ENCODE measurements at places on chromosomes 12 and 14.

DNA sequence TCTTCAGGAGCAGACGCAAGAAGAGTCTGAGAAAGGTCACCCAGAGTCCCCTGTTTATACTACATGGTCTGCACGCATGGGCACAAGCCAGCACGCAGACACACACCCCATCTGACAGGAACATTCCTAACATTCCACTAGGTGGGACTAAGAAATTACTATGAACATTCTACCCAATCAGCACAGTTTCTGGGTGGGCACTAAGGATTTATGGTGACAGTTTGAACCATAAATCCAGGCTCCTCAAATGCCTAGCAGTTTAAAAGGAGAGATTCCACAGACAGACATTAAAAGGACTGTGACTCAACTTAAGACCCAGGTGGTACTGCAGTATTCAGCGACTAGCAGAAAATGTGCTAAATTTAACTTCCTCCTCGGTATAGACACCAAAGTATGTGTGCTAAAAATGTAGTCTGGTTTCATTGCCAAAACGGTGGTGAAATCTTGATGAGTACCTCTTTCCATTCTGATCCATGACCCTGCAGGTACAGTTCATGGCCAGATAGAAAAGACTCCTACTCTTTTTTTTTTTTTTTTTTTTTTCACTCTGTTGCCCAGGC, 16.2 kb downstream of the ABHD4 start:
- DNase-seq: no peak

GRCh38 chr14:103597623-103598377, 31.2 kb upstream of the KLC1 start:
- DNase-seq: no peak

- DNase-seq: no peak
Measured at GRCh38 chr12:95874452-95874851, 15.7 kb downstream of the SNRPF start.

DNA sequence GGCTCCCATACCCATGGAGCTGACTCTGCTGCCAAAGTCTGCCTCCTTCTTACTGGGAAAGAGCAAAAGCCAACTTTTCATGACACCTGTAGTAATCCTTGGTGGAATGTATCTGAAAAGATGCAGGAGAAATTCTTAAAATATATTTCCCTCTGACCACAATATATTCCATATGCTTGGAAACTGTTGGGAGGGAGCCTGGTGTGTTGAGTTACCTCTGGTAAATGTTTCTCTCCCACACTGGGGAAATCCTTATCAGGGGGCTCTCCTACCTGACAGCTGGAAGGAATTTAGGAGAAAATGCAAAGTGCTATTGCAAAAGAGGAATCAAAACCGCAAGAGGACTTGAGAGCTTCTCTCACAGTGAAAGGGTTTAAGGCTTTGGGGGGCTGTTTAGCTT, 139.4 kb downstream of the TBX5 start:
- no peak for DNase-seq

All from upper lobe of left lung (tissue), 6 donors.